ENCODE measurements at places on chromosomes 4 and X.

DNA sequence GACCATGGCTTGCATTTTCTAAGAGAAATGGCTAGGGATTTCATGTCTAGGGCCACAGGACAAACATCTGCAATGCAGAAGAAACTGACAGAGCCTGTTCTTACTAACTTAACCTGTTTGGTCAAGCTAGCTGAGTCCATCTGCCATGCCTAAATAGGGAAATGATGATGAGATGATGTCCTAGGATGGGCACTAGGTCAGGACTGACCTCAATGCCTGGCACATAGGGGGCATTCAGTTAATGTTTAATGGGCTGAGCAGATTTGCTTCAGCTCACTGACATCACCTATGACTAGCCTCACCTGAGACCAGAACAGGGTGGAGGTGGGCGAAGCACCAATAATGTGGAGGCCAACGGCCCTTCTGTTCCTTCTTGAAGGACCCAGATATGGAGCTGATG is 174.2 kb upstream of the SCML1 start:
- no peak for DNase-seq

GRCh38 chr4:7185487-7186030 is 6.8 kb upstream of the SORCS2 start:
- no peak for DNase-seq

- DNase-seq: no peak
Observed at GRCh38 chrX:154140742-154141141, 3.3 kb upstream of the OPN1LW start.

DNA sequence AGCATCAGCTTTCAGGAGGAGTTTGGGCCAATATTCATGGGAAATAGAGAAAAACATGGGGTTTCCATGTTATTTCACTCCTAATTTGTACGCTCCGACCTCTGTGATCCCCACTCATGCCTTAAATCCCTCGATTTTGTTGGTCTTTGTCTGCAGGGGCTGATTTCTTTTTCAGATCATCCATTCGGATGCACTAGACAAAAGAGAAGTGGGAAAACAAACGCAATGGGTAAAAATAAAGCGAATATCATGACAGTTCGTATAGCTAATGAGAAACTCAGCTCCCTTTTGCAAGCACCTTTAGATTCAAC is 139.1 kb upstream of the PLAC1 start:
- DNase-seq: no peak

- DNase-seq: no peak
Observed at GRCh38 chr4:53371843-53372521, 5.5 kb upstream of the FIP1L1 start.

GRCh38 chr4:182898479-182898799 is 18.7 kb downstream of the DCTD start:
- no peak for DNase-seq

GRCh38 chrX:3010532-3010931 is 4.2 kb downstream of the ARSH start:
- no peak for DNase-seq

DNA sequence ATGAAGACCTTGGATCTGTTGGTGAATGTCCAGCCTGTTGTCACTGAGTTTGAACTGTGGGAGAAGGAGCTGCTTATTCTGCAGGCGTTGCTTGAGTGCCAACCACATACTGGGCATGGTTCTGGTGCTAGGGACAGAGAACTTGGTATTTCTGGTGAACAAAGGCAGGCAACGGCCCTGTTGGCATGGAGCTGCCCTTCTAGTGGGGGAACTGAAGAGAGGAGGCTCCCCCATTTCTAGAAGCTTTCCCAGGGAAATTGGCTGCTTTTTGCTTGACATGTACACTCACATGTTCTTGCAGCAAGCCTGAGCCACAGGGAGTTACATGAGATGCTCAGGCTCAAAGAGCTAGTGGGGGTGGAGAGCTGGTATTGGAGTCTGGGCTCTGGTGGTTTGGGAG is 8.9 kb upstream of the CD38 start:
- DNase-seq: no peak

GRCh38 chrX:79368441-79368840 is 1.3 kb upstream of the ITM2A start:
- DNase-seq: no peak

GRCh38 chr4:25058796-25059195 is 28.1 kb upstream of the LGI2 start:
- no peak for DNase-seq

- DNase-seq: no peak
Observed at GRCh38 chr4:140809676-140810075, 53.5 kb upstream of the TBC1D9 start.

- no peak for DNase-seq
Observed at GRCh38 chr4:56959100-56959499, 18.3 kb downstream of the NOA1 start.

DNA sequence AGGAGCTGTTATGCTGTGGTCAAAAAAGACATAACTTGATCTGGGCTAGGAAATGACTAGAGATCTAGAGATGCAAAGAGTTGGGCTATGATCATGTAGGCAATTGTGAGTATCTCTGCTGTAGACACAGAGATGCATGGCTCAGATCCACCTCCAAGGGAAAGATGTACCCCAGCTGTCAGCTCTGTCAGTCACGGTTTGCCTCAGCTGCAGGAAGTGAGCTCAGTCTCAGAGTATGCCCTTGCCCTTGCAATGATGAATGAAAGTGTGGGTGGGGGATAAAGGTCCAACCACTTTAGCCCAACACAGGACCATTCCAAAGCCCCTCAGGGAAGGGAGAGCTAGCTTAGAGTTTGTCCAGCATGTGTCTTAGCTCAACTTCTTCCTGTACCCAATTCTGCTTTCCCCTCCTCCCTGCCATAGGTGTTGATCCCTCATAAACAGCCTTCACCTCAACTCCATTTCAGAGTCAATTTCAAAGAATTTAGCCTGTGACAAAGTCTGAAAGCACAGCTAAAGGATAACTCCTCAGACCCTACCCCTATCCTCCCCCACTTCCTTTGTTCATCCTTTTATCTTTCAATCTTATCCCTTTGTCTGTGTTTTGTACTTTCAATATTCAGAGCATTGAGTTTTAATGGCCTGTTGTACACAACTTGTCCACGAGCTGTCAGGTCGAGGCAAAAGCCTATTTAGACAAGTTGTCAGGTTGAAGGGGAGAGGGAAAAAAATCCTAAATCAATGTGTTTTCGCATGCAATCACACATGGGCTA is 90.6 kb downstream of the MID1IP1 start:
- peak; percentile 82 for DNase-seq

- no peak for DNase-seq
Observed at GRCh38 chr4:149708513-149709130, 107.0 kb downstream of the IQCM start.

GRCh38 chrX:153474266-153474665 is 3.9 kb upstream of the HAUS7 start:
- no peak for DNase-seq

DNA sequence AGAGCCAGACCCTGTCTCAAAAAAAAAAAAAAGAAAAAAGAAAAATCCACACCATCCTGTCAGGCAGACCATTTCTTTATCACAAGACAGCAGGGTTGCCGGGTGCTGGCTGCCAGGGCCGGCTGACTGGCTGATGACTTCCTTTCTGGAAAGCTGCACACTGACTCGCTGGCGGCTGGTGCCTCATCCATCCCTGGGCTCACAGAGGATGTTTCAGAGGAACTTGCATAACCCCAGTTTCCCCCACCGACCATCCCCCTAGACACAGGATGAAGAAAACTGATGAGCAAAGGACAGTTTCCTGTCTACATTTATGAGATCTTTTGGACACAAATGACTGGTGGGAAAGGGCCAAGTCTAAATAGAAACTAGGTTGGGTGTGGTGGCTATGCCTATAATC is 14.1 kb downstream of the HPSE start:
- DNase-seq: peak; percentile 5

DNA sequence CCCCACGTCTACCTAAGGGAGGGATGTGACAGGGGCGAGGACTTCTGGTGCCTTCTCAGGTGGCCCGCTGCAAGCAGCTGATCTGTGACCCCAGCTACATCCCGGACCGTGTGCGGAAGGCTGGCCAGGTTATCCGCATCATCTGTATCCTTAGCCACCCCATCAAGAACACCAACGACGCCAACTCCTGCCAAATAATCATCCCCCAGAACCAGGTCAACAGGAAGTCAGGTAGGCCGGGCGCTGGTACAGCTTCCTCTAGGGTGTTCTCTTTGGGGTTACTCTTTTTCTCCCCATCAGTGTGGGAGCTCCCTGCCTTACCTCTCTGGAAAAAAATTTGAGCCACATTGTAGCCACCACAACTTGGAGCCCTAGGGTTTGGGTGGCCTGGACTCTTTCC is 2.4 kb upstream of the FAM50A start:
- no peak for DNase-seq

DNA sequence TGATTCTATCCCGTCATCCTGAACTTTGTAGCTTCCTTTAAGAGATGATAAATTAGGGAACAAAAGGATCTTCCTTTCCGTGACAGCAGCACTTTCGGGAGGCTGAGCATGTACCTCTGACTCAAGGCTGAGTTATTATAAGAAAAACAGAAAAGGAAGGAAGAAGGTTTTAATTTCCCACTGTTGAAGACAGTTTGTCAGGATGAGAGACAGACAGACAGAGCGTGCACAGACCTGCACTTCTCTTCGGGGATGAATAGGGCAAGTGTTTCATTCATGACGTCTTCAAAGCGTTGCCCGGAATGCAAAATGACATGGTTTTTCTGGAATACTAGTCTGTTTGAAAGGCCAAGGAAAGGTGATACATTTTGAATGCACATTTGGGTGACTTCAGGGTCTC is 405.3 kb upstream of the FAT1 start:
- DNase-seq: peak; percentile 57

DNA sequence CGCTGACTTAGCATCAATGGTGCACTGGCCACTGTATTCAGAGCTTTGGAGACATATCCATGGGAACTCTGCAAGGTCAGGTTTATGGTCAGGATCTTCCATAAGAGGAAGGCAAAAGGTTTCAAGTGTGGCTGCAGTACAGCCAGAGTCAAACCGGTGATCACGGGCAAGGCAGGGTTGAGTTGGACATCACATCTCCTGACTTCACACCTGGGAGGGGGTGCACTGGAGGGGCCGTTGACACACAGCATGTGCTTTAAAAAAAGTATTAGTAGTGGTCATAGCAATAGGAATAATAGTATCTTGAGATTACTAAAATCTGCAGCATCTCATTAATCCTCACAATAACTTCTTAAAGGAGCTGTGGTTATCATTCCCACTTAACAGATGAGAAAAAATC is 28.9 kb upstream of the MAN2B2 start:
- no peak for DNase-seq

DNA sequence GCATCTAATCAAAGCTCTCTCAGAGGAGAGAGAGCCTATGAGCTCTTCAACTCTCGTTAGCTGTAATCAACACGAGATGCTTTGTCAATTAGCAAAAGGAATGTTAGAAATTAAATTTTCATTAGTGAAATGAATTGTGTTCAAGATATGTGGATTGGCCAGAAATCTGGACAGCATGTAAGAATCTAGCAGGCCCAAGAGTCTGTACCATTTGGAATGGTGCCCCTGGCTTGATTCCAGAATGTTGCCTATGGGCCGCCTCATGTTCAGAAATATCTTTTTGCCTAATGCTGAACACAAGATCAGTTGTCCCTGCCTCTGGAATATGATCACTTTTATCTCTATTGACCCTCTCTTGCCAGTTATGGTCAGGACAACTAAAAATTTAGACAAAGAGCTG is 88.2 kb downstream of the RBM46 start:
- no peak for DNase-seq
